ENCODE measurements at places on chromosomes 7 and 10. TPM values are rescaled to one million over a fixed set of nuclear protein-coding genes. Genes with fewer than 3 reads are reported as not detected.

Gene GSTO2
- polyA plus RNA-seq: 0.61 TPM

Gene CPEB3
- 1.5 TPM for polyA plus RNA-seq

Gene KCNK18
- polyA plus RNA-seq: not detected

Gene SUN1
- 111 TPM for polyA plus RNA-seq

DNA sequence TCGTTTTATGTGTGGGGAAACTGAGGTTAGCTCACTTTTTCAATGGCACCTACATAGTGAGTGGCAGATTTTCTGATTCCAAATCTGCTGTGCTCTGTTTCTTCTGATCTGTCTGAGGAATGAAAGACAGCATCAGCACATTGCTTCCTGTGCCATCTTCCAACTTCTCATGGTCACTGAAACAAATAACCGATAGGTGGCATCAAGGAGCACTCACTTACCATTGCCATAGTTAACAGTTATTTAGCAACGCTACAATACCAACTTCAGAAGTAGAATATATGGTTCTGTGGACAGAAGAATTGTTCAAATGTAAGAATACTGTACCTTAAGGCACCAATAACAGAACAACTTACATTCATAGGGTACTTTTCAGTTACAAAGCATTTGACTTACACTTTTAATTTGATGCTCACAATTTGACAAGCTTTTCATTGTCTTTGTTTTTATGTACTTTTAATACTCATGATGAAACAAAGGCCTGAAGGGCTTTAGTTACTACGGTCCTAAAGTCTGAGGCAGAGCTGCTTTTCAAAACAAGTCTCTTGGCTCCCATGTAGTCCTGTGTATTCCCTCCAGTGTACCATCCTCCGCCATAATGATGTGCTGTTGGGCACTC lies 228.9 kb upstream of the TCF7L2 start:
- H3K4me1 ChIP-seq: no peaks in the 10 kb centered on the region
- no peak overlapping the region for H3K27ac ChIP-seq
- H3K36me3 ChIP-seq: no peaks in the 10 kb centered on the region
- no peak overlapping the region for H3K4me3 ChIP-seq
- no peak for DNase-seq

- H3K27ac ChIP-seq: no peak overlapping the region
- no peaks in the 10 kb centered on the region for H3K4me1 ChIP-seq
- H3K36me3 ChIP-seq: no peaks in the 10 kb centered on the region
- no peaks in the 10 kb centered on the region for H3K27me3 ChIP-seq
- no peak for DNase-seq
- no peak overlapping the region for H3K4me3 ChIP-seq
Observed at GRCh38 chr10:129156406-129156805, 310.6 kb upstream of the MGMT start.

DNA sequence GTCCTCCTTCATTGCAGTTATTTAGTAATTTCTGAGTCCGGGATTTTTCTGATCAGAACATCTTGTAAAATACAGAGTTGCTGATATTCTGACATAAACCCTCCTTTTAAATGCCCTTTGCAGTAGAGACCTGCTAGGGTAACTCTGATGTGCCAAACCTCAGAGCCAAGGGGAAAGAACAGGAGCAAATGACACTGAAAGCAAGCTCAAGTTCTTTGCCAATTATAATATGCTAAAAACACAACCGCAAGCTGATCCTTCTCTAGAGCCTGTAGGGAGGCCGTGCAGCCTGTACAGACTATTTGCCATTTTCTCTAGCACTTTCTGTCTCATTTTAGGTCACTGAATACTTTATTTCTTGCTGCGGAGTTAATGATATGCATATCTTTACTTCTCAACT lies 240.4 kb downstream of the CAMK1D start:
- H3K27me3 ChIP-seq: no peaks in the 10 kb centered on the region
- DNase-seq: no peak
- H3K36me3 ChIP-seq: no peaks in the 10 kb centered on the region
- H3K4me1 ChIP-seq: no peaks in the 10 kb centered on the region
- no peak overlapping the region for H3K4me3 ChIP-seq
- no peak overlapping the region for H3K27ac ChIP-seq

- H3K27me3 ChIP-seq: no peaks in the 10 kb centered on the region
- no peaks in the 10 kb centered on the region for H3K36me3 ChIP-seq
- no peak overlapping the region for H3K27ac ChIP-seq
- no peaks in the 10 kb centered on the region for H3K4me1 ChIP-seq
Observed at GRCh38 chr10:71093531-71093930, 118.8 kb upstream of the UNC5B start.

GRCh38 chr10:88232029-88232895 lies 350.9 kb downstream of the RNLS start:
- no peaks in the 10 kb centered on the region for H3K36me3 ChIP-seq
- no peak overlapping the region for H3K4me3 ChIP-seq
- H3K4me1 ChIP-seq: peaks cover 14% of the 10 kb centered on the region
- peak; percentile 84 for DNase-seq
- H3K27ac ChIP-seq: peak overlapping the region; percentile 63

DNA sequence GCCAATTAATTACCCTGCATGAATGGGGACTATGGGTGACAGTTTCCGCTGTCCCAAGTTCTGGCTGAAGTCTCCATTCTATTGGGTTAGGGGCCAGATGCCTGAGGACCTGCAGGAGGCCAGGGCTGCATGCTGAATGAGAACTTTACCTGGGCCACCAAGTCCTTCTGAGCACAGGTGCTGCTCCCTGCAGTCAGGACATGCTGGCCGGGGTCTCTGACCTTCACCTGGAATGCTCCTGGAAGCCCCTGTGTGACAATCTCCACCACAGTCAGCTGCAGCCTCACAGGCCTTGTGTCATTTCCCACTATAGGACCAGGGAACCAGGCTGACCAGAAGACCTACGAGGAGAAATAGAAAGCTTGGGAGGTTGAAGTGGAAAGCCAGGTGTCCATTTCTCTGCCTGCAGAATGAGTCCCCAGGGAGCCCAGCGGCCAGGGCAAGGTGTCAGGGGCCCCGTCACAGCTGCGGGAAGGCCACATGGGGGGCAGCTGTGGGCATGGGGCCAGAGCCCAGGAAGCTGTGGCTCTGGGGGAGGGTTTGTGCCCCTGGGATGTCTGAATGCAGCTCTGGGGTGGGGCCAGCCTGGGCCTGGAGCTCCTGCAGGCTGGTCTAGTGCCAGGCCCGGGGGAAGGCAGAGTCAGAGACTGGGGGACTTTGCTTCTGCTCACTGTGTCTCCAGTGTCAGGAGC lies 5.6 kb upstream of the GIMAP8 start:
- no peaks in the 10 kb centered on the region for H3K27me3 ChIP-seq
- no peaks in the 10 kb centered on the region for H3K36me3 ChIP-seq
- DNase-seq: no peak

GRCh38 chr10:132574288-132574687 lies 36.7 kb downstream of the INPP5A start:
- no peak overlapping the region for H3K4me3 ChIP-seq
- no peaks in the 10 kb centered on the region for H3K36me3 ChIP-seq
- no peak for DNase-seq
- H3K27me3 ChIP-seq: no peaks in the 10 kb centered on the region

DNA sequence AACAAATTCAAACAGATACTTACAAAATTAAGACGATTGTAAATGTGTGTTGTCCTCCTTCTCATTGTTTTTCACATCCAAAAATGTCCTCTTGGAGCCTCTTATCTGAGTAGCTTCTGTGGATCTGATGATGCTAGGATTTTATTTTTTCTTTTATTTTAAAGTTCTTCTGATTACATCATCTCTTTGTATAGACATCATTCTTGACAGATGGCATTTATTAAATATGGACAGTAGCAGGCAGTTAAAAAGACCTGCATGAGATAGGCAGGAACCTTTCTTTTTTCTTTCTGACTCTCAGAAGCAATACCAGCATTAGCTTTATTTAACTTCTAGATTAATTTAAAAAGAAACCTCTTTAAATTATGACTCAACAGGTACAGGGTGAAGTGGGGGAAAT lies at the start of gene RPA3:
Gene RPA3 (minus strand): TSS at position 116 of the 400 bp plus-strand sequence. CDS start 78,189 bp downstream, outside the sequence.
- no peak for DNase-seq
- H3K27ac ChIP-seq: no peak within 1 kb of the TSS
- H3K27me3 ChIP-seq: no peaks in the 10 kb centered on the region
- H3K4me3 ChIP-seq: no peak within 1 kb of the TSS

- no peak overlapping the region for H3K4me3 ChIP-seq
- no peak for DNase-seq
- H3K4me1 ChIP-seq: no peaks in the 10 kb centered on the region
- no peaks in the 10 kb centered on the region for H3K36me3 ChIP-seq
- no peaks in the 10 kb centered on the region for H3K27me3 ChIP-seq
- H3K27ac ChIP-seq: no peak overlapping the region
Observed at GRCh38 chr10:3548076-3548475, 236.9 kb downstream of the KLF6 start.

DNA sequence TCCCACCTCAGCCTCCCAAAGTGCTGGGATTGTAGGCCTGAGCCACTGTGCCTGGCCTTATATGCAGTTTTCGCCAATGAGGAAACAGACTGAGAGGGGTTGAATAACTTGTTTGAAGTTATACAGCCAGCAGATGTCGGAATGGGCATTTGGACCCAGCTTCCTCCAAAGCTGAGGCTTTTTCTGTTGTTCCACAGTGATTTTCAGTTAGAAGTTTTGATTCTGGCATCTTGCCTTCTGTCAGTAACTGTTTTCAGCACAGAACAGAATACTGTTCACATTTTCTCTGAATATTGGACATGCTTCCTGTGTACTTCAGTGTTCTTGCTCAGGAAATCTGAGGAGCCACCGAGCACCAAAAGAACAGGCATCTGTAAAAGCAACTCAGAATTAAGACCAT lies 287.2 kb downstream of the CAMK1D start:
- H3K36me3 ChIP-seq: no peaks in the 10 kb centered on the region
- no peak overlapping the region for H3K4me3 ChIP-seq
- H3K27ac ChIP-seq: no peak overlapping the region
- no peaks in the 10 kb centered on the region for H3K27me3 ChIP-seq
- no peak for DNase-seq

DNA sequence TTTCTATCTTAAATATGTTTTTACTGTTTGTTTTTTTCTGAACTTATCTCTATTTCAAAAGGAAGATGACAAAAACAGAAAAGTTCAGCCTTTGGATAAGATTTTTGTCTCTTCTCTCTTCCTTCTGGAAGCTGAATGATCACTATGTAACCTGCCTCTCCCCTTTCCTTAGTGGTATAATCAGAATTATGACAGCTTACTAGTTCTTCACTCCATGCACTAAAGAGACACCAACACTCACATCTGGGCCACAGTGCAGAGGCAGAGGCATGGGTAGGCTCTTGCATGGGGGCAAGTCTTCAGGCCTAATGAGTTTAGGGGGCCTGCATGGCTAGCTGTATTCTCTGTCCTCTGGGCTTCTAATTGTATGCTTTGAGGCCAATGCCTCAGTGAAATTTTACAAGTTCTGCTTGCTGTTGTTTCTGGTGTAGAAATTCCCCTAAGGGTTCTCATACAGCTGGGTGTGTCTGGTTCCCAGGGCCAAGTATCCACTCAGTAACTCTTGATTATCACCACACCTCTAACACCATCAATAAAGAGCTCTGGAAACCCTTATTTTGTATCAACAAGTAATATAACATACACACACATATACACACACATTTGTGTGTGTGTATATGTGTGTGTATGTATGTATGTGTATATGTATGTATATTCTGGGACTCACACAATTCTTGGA lies 96.8 kb upstream of the POM121L12 start:
- no peak for DNase-seq
- no peaks in the 10 kb centered on the region for H3K4me1 ChIP-seq
- H3K4me3 ChIP-seq: no peak overlapping the region

DNA sequence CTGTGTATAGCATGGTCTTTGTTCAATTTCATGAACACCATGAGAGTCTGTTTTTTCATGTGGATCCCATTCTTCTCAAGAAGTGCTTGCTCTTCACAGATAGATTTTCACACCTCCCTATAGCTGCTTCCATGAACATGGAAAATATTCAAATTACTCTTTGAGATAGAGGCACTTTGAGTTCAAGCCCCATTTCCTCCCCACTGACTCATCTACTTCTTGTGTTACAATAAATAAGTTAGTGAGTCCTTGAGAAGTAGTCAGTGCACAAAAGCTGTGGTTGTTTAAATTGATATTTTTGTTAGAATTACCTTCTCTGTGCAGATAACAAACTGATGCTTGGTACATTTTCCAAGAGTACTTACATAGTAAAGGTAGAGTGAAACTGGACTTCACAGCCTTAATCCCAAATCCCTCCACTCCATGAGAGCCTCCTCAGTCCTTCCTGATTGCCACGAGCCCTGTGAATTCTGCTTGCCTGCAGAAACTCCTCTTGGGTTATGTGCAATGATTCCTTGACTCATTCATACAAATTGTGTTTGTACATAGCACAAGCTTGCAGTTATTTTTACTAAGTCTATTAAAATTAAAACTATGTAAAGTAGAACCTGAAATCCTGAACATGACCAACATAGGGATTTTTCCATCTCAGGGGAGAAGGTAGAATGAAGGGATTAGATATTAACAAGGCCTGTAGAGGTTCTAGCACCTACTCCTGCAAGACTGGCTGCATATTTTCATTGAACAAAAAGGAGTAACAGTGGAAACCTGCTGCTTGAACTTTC lies 496.2 kb downstream of the TNS3 start:
- no peak overlapping the region for H3K4me3 ChIP-seq
- H3K27me3 ChIP-seq: no peaks in the 10 kb centered on the region
- no peak overlapping the region for H3K27ac ChIP-seq
- H3K4me1 ChIP-seq: peaks cover 10% of the 10 kb centered on the region
- no peak for DNase-seq

DNA sequence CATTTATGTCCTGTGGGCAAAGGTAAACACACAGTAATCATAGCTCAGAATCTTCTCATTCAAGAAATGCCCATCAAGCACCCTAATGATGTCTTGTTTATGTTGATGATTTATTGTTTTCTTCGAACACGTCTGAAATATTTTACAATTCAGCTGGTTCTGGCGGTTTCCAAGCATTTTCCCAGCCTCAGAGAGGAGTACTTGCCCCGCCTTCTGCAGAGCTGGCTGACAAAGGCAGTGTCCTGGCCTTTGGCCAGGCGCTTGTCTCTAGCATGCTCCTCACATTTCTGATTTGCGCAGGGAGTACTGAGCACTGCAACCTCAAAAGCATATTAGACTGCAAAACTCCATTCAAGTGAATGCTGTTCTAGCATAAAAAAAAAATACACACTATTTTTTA lies 314.2 kb upstream of the GNAI1 start:
- H3K36me3 ChIP-seq: no peaks in the 10 kb centered on the region
- no peaks in the 10 kb centered on the region for H3K4me1 ChIP-seq
- no peaks in the 10 kb centered on the region for H3K27me3 ChIP-seq
- no peak overlapping the region for H3K4me3 ChIP-seq

DNA sequence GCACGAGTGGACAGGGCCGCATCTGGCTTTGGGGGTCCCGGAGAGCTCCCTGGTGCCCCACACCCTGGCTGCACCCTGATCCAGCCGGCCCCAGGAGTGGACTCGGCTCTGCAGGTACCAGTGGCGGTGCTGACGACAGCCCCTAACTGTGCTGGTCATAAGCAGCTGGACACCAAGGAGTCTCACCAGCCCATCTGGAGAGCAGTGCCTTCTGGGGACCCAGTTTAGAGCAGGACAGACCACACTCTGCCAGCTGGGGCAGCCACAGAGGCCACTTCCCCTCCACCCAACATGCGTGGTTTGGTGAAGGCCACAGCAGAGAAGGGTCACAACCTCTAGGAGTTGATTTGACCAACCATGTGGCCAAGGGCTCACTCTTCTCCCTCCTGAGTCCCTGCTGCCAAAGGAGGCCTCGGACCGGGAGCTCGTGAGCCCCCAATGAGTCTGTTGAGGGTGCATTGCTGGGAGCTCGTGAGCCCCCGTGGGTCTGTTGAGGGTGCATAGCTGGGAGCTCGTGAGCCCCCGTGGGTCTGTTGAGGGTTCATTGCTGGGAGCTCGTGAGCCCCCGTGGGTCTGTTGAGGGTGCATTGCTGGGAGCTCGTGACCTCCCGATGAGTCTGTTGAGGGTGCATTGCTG lies 16.0 kb upstream of the INPP5A start:
- no peak overlapping the region for H3K27ac ChIP-seq
- H3K36me3 ChIP-seq: no peaks in the 10 kb centered on the region
- no peak overlapping the region for H3K4me3 ChIP-seq
- H3K4me1 ChIP-seq: peaks cover 48% of the 10 kb centered on the region
